ENCODE measurements at places on chromosomes 1 and 21. TPM values are rescaled to one million over a fixed set of nuclear protein-coding genes. Genes with fewer than 3 reads are reported as not detected.

Gene TPTE
- not detected for total RNA-seq

Gene LIN28A
- 80.2 TPM for total RNA-seq

Gene PADI4
- total RNA-seq, result not detected

Gene VSIG8
- total RNA-seq, result 0.20 TPM

Gene OR2L8
- not detected for total RNA-seq

Gene IQGAP3
- 32.4 TPM for total RNA-seq

Gene SLC9C2
- total RNA-seq, result not detected

Gene ZFP69B
- 10.5 TPM for total RNA-seq

Gene CLCA1
- not detected for total RNA-seq

Gene OR6K3
- not detected for total RNA-seq

Gene S100A2
- total RNA-seq, result 0.36 TPM

Gene DMRTA2
- total RNA-seq, result 0.20 TPM

Gene AKR7A3
- 2.7 TPM for total RNA-seq

Gene PRXL2B
- 32.0 TPM for total RNA-seq

Gene SYCP1
- total RNA-seq, result not detected

Gene KRTAP11-1
- not detected for total RNA-seq

Gene HRNR
- not detected for total RNA-seq

Gene MTMR11
- total RNA-seq, result 10.6 TPM

Gene SCAF4
- 60.0 TPM for total RNA-seq

Gene RAVER2
- 33.8 TPM for total RNA-seq

Gene AMY1A
- not detected for total RNA-seq

Gene TSPEAR
- not detected for total RNA-seq

Gene KIF1B
- total RNA-seq, result 78.7 TPM
